ENCODE measurements at places on chromosomes 7 and 10.

- DNase-seq, result peak; percentile 34
These were observed 124.0 kb downstream of the TMEM130 start for GRCh38 chr7:98745722-98746318.

DNA sequence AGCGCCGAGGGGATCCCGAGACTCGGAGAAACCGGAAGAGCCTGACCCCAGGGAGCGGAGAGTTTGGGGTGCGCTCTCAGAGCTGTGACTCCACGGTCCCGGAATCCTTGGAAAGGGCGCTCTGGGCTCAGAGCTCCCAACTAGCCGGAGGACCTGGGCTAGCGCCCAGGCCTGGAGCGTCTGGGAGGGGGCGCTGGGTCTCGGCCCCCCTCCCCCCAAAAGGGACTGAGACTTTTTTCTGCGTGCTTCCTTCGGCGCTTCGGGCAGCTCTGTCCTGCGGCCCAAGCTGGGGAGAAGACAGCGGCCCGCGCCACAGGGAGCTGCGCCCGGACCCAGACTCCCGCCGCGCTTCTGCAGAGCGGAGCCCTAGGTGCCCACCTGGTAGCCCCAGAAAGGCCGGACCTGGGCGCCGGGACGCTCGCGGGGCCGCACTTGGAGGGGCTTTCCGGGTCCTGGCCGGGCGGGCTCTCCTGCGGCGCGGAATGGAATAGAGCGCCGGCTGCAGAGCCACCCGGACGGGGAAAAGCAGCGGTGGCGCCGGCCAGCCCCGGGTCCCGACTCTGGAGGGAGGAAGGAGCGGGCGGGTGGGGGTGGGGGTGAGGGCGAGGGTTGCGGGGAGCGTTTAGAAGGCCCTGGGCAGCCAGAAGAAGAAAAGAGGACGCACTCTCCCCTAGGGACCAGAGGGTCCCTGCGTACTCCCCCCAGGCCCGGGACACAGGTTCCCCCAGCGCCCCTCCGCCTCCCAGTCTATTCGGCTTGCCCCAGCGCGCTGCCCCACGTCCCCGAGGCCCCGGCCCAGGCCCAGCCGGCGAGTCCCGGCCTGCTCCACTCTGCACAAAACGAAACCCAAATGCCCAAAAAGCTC is 4.7 kb downstream of the ZNF503 start:
- no peak for DNase-seq

DNA sequence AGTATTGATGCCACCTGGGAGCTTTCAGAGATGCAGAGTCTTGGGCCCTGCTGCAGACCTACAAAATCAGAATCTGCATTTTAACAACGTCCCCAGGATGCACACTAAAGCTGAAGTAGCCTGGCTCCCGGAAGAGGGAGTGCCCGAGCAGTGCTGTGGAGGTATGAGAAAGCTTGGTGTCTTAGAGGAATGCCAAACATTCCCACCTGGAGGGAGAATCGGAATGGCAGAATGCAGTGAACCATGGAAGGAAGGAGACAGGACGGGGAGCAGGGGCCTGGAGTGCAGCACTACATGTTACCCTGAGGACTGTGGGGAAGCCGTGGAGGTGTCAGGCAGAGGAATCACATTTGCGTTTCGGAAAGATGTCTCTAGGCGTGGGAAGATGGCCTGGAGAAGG is 90.9 kb downstream of the AOAH start:
- DNase-seq, result no peak

GRCh38 chr7:123600876-123601275 is 745 bp upstream of the ASB15 start:
- DNase-seq, result no peak

DNA sequence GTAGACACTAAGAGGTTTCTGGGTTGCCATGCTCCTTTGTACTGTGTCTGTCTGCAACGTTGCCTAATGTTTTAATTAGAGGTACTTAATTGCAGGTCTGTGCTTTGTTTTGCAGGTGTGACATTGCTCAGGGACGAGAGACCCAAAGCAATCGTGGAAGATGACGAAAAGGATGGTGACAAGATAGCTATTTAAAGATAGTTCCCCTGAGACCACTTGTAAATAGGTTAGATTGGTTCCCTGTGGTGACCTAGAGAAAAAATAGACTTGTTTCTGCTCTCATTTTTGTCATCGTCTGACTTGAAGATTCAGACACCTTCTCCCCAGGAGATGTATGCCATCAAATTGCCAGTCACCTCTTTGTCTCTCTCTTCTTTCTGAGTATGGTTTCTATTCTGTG is 20.1 kb downstream of the PPP1R17 start:
- DNase-seq, result no peak

GRCh38 chr10:122882766-122883165 is 3.4 kb upstream of the FAM24B start:
- no peak for DNase-seq

DNA sequence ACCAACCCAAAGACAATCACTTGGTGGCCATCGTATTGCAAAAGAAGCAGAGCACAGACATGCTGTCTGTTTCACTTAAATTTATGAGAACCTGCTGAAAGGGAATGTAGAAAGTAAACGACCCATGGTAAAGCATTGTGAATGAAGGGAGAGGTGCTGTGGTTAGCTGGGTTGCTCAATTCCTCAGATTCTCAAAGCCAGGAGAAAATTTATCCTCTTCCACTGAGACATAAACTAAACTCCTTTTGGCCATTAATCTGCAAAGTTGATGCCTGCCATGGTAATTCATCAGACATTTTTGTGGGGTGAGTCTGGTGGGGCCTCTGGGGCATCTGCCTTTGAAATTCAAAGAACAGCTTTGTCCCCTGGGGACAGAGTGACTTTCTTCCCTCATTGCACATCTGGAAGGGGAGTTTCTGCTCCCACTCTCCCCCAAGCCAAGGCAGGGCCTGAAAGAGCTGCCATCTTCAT is 951.0 kb downstream of the LRMDA start:
- no peak for DNase-seq

DNA sequence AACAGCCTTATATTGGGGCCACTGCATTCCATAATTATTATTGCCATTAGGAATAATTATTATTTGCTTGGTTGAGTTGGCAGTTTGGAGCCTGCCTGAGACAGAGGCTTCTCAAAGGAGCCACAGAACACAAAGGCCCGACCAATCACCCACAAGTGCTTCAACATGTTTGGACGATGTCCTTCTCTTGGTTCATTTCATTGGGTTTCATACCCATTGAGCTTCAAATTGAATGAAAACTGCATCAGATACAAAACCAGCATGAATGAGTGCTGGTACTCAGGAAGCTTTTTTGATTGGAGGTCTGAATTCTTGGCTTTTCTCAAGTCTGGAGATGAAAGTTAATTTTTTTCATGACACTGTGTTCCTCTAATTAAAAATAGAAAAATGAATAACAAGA is 168.3 kb downstream of the CREB5 start:
- no peak for DNase-seq

DNA sequence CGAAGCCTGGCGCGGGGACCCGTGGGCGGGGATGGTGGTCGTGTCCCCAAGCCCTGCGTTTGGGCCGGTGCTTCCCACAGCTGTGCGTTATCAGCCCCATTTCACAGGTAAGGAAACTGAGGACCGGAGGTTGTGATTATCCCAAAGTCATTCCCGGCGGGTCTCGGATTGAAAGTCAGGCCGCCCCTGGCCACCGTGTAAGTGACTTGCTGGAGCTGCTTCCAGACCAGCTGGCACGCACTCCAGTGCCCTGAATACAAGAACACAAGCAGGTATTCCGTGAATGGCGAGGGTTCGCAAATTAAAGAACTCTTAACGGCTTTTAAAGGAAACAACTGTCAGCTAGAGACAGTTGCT is 675 bp upstream of the ATE1 start:
- no peak for DNase-seq

DNA sequence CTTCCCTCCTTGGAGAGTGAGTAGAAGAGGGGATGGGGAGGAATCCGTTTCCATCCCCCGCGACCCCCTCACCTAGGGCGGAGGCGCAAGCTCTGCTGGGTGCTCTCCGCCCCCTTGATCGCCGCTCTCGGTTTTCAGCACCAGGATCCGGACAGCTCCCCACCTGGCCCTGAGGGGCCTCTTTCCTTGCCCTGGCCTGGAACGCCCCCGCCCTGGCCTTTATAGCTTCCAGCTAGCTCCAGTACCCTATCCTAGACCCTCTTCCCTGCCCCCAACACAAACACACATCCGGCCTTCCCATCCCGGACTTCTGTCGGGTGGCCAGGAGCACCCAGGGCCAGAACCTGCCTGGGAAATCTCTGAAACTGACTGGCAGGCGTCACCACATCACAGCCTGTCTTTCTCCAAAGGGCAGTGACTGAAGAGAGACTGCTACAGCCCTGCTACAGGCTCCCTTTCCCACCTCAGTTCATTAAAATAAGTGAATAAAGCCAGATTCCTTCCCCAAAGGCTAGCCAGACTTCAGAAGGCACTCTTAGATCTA is 72.3 kb upstream of the LEP start:
- no peak for DNase-seq

DNA sequence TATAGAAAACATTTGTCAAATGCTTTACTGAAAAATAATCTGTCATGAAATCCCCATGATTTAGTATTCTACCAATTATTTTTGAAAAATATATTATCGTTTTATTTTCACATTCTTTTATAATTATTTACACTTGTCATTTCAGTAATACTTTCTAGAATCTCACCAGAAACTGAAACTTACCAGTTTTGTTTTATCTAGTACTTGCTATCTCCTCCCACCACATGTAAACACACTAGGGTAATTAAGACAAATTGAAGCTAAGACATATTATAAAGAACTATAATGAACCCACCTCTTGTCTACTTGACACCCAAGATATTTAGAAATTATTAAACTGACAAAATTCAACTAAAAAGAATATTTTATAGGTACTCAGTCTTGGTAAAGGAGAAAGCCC is 51.5 kb upstream of the GRM3 start:
- DNase-seq, result no peak

DNA sequence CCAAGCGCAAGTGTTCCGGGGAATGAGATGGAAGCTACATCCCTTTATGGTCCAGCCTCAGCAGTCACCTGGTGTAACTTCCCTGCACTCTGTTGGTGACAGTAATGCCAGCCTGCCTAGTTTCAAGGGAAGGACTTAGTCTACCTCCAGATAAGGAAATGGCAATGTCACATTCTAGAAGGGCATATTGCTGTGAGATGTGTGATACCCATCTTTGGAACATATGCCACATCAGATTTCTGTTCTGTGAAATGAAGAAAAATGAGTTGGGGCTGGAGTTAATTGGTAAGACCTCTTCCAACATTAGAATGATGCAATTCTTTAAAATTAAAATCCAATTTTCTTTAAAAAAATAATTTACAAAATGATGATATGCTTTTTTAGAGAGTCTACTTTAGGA is 212.0 kb downstream of the LRMDA start:
- DNase-seq, result no peak

- DNase-seq, result no peak
These were observed 48.7 kb downstream of the ARMC3 start for GRCh38 chr10:22976534-22976933.

DNA sequence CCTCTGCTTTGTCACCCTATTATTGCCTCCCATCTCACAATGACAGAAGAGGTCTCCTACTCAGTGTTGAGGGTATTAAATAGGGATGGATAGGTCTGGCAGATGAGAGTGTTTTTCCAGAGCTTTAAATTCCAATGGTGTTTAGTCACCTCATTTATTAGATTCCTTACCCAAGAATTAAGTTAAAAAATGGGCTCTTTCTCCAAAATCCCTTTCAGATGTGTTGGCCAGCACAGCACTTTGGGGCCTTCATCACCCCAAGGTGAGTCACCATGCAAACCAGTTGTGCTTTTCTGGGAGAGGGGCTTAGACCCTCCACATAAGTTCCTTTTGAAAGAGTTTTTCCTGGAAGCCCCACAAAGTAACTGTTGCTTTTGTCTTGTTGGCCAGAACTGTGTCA is 78.4 kb downstream of the CYP26A1 start:
- no peak for DNase-seq

Data from NCI-H1930 (cell line).